ENCODE measurements at places on chromosomes 11 and 22.

DNA sequence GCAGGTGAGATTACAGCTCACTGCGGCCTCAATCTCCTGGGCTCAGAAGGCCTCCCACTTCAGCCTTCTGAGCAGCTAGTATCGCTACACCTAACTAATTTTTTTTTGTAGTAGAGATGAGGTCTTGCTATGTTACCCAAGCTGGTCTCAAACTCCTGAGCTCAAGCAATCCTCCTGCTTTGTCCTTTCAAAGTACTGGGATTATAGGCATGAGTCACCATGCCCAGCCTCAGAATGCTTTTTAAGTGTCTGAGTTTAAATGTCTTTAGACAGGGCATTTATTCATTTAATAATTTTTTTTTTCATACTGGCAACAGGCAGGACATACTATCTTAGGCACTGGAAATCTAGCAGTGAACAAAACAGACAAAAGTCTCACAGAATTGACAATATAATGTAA lies 27.7 kb downstream of the LRP4 start:
- no peak for DNase-seq

DNA sequence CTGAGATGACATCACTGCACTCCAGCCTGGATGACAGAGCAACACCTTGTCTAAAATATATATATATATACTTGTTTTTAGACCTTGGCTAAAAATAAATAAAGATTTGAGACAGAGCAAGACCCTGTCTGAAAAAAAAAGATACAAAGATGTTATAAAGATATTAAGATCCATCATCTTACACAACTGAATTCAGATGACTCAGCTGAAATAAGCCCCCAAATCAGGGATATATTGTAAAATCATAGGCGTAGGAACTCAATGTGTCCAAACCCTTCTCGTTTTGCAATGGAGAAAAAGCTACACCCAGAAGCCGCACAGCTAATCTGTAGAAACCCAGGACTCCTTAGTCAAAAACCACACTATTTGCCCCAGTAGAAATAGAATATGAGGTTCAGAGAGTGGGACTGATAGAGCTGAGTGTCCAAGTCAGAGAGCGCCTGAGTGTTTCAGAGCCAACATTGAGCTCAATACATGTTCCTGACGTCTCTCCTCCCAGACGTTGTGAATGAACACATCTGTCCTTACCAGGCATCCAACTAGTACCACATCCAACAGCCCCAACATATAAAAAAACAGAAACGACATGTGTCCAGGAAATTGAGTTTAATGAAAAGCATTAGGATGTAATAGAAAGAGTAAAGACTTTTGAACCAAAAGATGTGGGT lies 207.9 kb upstream of the BLID start:
- DNase-seq, result no peak

GRCh38 chr11:116065191-116065895 lies 561.1 kb upstream of the CADM1 start:
- DNase-seq, result no peak

GRCh38 chr11:128200467-128200866 lies 386.9 kb downstream of the ETS1 start:
- peak; percentile 43 for DNase-seq

DNA sequence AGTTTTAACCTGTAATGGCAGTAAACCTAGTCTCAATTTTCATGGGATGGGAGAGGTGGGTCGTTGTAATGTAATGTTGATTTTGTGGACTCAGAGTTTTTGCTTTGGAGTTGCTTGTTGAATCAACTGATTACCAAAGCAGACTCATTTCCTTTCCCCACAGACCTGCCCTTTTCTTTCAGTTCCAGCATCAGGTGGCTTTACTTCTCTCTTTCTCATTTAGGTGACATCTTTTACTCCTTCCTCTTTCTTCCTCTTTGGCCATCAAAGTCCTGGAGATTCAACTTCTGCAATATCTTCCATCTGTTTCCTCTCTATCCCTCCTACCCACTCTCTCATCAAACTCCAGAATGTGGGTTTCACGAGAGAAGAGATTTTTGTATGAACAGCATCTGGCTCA lies 313.9 kb downstream of the TMEM135 start:
- DNase-seq, result no peak

All from activated CD4-positive, alpha-beta T cell treated with anti-CD3 and anti-CD28 coated beads, Interleukin-2, amount 50 U/mL, for 16 hours (primary cell).